ENCODE measurements at places on chromosomes 3 and 15. TPM values are rescaled to one million over a fixed set of nuclear protein-coding genes. Genes with fewer than 3 reads are reported as not detected.

The DPH6 gene
- total RNA-seq, result 10.0 TPM

DNA sequence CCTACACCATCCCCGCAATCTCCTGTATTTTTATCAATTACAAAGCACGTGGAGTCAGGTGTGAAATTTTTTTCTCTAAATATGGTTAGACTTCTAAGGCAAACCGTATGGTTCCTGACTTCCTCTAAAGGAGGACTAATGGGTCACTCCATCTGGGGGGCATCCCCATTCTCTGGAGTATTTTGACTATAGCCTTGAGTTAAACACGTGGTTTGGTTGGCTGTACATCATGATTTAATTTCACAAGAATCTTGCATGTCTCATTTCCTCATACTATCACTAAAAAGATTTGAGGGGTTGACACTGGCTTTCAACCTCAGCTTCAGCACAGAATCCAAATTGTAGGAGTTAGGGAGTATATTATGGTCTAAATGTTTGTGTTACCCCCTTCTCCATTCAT, 25.3 kb upstream of the ZNF770 start:
- DNase-seq, result no peak

DNA sequence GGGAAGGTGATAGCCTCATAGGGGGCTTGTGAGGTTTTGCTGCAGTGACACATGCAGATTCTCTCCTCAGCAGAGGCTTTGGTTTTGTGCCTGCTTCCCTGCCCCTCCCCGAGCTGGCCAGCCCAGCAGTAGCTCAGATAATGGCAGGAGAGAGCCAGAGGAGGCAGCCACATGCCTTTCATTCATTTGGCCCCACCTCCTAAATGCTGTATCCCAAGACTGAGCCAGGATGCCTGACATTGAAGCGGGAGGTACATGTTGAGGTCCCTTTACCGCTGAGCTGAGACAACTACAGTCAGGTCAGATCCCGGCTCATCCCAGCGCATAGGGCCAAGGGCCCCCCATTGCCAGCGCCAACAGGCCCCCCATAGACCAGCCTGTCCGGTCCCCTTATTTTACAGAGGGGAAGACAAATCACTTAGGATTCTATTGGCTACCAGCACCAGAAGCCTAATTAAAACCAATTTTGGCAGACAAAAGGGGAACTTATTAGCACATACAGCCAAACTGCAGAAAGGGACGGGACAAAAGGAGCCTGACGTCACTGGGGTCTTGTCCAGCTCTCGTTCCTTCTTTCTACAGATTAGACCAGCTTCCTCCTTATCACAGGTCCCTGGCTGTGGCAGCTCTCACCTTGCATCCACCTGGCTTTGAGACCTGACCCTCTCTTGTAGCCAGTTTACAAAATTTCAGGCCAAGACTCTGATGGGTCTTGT, 12.1 kb upstream of the POLG start:
- no peak for DNase-seq

GRCh38 chr15:64813075-64813474, 12.4 kb downstream of the PIF1 start:
- DNase-seq, result no peak

GRCh38 chr3:188212308-188212969, 58.5 kb downstream of the LPP start:
- DNase-seq, result no peak
